ENCODE measurements at places on chromosomes 1 and 21. TPM values are rescaled to one million over a fixed set of nuclear protein-coding genes. Genes with fewer than 3 reads are reported as not detected.

GRCh38 chr1:230827801-230828200 lies 40.5 kb downstream of the C1orf198 start:
- DNase-seq, result no peak

DNA sequence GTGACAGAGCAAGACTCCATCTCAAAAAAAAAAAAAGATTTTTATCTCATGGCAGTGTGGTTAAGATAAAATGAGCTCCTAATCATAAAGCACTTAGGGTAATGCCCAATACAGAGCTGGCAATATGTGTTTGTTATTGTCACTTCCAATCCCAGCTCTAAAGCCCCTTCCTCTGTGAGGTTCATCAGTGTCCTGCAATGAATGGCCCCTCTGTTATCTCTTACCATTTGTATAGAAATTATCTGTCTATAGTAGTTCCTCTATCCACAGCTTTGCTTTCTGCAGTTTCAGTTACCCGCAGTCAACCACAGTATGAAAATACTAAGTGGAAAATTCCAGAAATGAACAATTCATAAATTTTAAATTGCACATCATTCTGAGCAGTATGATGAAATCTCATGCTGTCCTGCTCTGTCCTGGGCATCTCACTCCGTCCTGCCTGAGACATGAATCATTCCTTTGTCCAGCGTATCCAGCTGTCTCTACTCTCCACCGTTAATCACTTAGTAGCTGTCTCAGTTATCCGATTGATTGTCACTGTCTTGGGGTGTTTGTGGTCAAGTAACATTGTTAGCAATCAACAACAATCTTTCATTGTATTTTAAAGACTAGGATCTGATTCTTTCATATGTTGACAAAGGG lies 50.2 kb upstream of the DNAH14 start:
- no peak for DNase-seq

- no peak for DNase-seq
These were observed 212.3 kb downstream of the MATN1 start for GRCh38 chr1:30511106-30511505.

GRCh38 chr21:32538147-32538792 lies 47.1 kb downstream of the TCP10L start:
- no peak for DNase-seq

DNA sequence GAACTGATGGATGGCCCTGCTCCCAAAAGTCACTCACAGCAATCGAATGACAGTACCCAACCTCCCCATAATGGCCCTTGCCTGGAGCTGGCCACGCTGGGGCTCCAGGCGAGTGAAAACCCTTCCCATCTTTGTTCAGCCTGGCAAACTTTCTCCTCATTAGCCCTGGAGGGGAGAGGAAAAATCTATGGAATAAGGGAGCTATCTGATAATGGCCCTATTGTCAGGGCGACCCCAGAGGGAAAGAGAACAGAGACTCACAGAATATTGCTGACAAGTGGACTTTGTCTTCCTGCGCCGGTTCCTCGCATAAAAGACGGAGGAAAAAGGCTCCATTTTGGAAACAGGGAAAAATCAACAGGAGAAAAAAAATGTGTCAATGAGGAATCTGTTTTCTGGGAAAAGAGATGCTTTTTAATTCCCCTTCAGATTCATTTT lies 13.0 kb upstream of the ARHGEF16 start:
- DNase-seq, result no peak

DNA sequence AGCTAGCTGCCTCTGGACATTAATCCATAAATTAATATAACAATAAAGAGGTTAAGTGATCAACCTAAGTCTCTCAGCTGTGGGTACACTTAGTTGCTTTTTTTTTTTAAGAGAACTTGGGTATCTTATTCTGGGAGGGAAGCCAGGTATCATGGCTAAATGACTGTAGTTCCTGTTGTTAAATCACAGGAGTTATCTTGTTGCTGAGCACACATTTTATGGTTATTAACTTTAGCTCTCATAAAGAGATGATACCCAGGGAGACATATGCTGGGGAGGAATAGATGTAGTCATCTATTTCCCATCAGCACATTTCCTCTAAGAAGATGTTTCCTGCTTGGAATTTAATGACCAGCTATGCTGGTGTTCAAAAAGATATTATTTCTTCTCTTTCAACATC lies 227.8 kb downstream of the PTGER3 start:
- DNase-seq, result no peak

The FCRL4 gene
- not detected for total RNA-seq

The PPFIA4 gene
- total RNA-seq, result 1.1 TPM

The FCAMR gene
- 0.70 TPM for total RNA-seq

The ACTN2 gene
- total RNA-seq, result not detected

Measured in hepatocyte (in vitro differentiated cells).